ENCODE measurements at places on chromosomes 7 and 10. TPM values are rescaled to one million over a fixed set of nuclear protein-coding genes. Genes with fewer than 3 reads are reported as not detected.

The DNAH11 gene
- 0.31 TPM for total RNA-seq

- no peaks in the 10 kb centered on the region for H3K36me3 ChIP-seq
- no peak overlapping the region for H3K4me3 ChIP-seq
- H3K4me1 ChIP-seq = no peaks in the 10 kb centered on the region
- H3K27ac ChIP-seq = no peak overlapping the region
- DNase-seq = no peak
Observed at GRCh38 chr7:38506004-38506403, 125.2 kb downstream of the AMPH start.

The HIP1 gene
- total RNA-seq = 8.2 TPM

DNA sequence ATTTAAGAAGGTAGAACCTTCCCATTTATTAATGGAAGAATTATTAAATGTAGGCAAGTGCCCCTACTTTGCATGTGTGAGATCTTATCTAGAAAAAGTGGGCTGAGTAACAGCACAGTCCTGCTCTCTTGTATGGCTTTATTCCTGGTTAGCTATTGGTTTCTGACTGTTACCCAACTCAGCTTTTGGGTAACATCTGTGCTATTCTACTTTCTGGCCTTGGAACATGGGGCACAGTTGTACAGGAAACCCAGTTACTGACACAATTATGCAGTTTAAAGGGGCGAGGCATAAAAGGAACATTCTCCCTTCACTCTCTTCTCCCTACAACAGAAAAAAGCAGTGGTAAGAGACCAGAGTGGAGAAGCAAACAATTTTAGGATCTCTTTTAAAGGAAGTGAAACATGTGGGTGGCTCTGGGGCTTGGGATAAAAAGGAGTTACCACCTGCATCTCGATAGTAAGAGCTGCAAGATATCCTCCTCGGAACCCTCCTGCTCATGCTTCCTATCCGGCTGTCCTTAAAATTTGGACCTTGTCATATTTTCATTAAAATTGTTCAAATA lies 16.0 kb downstream of the NUDT5 start:
- no peak overlapping the region for H3K4me3 ChIP-seq
- peaks cover 23% of the 10 kb centered on the region for H3K36me3 ChIP-seq
- no peak overlapping the region for H3K27ac ChIP-seq
- no peak for DNase-seq
- H3K27me3 ChIP-seq = no peaks in the 10 kb centered on the region

The CHST15 gene
- total RNA-seq = 0.12 TPM

- H3K27me3 ChIP-seq = no peaks in the 10 kb centered on the region
- DNase-seq = no peak
- no peak overlapping the region for H3K27ac ChIP-seq
- peaks cover 28% of the 10 kb centered on the region for H3K4me1 ChIP-seq
- no peak overlapping the region for H3K4me3 ChIP-seq
Observed at GRCh38 chr10:89421018-89421476, 6.7 kb downstream of the IFIT5 start.

DNA sequence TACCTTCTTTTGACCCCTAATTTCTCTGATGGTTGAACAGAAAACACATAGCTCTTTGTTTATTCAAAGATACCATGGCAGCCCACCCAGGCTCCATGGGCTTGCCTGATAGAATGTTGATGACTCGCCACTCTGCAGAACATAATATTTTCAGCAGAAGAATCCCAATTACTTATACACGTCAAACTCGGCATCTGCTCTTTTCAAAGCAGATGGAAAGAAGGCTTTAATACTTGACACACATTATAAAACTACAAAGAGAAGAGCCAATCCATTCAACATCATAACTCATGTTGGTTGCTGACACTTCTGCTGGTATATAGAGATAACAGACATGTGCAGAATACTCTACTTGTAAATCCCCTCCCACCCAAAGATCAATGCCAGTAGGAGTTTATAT lies 69.0 kb downstream of the FOXI2 start:
- H3K4me1 ChIP-seq = no peaks in the 10 kb centered on the region
- no peaks in the 10 kb centered on the region for H3K36me3 ChIP-seq
- H3K4me3 ChIP-seq = no peak overlapping the region
- no peak for DNase-seq
- H3K27me3 ChIP-seq = peaks cover 6% of the 10 kb centered on the region

- H3K27ac ChIP-seq = no peak overlapping the region
- H3K36me3 ChIP-seq = no peaks in the 10 kb centered on the region
- H3K27me3 ChIP-seq = peaks cover 5% of the 10 kb centered on the region
- no peak for DNase-seq
- H3K4me1 ChIP-seq = no peaks in the 10 kb centered on the region
- H3K4me3 ChIP-seq = no peak overlapping the region
Observed at GRCh38 chr10:13502380-13502779, 26.4 kb downstream of the BEND7 start.

Data from activated CD4-positive, alpha-beta memory T cell treated with anti-CD3 and anti-CD28 coated beads for 36 hours (primary cell).